ENCODE measurements at places on chromosomes 5 and 9.

DNA sequence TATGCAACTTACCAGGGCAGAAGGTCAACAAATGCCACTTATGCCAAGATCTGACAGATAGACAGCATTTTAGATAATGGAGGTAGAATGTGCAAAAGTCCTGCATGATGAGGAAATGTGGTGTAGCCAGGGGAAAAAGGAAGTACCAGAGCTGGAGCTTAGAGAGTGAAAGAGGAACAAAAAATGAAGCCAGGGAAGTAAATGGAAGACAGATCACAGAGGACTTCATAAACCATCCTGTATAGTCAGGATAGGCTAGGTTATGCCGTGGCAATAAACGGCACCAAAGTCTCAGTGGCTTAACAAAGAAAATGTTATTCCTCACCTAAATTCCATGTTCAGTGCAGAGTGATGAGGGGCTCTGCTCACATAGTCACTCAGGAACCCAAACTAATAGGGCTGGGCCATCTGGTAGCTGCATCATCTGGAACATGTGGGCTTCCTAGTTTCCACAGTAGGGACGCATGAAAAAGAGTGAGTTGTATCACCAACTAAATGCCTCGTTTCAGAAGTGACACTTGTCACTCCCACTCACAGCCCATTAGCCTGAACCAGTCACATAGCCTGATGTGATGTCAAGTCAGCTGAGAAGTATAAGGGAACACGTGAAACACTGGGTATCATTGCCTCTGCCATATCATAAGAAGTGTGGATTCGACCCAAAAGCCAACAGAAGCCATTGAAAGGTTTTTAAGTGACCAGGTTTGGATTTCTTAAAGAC, 70.3 kb downstream of the SH3RF2 start:
- DNase-seq, result no peak
- H3K36me3 ChIP-seq, result no peaks in the 10 kb centered on the region
- H3K27me3 ChIP-seq, result no peaks in the 10 kb centered on the region
- no peak overlapping the region for H3K27ac ChIP-seq
- no peaks in the 10 kb centered on the region for H3K4me1 ChIP-seq
- no peak overlapping the region for H3K4me3 ChIP-seq

DNA sequence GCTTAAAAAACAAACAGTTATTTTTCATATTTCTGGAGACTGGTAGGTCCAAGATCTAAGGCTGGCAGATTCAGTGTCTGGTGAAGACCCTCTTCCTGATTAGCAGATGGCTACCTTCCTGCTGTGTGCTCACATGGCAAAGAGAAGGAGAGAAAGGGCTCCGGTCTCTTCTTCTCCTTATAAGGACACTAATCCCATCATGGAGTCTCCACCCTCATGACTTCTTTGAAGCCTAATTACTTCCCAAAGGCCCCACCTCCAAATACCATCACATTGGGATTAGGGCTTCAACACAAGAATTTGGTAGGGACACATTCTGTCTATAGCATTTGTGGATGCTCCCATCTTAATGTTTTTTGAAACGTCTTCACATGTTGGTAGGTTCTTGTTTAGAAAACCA, 391.1 kb downstream of the TMEM161B start:
- H3K27ac ChIP-seq, result no peak overlapping the region
- H3K4me3 ChIP-seq, result no peak overlapping the region
- no peaks in the 10 kb centered on the region for H3K27me3 ChIP-seq
- H3K36me3 ChIP-seq, result no peaks in the 10 kb centered on the region
- DNase-seq, result no peak

- H3K27me3 ChIP-seq, result no peaks in the 10 kb centered on the region
- H3K27ac ChIP-seq, result no peak overlapping the region
- H3K36me3 ChIP-seq, result no peaks in the 10 kb centered on the region
- DNase-seq, result no peak
- peaks cover 2% of the 10 kb centered on the region for H3K4me1 ChIP-seq
Observed at GRCh38 chr5:158635565-158635964, 464.2 kb downstream of the EBF1 start.

DNA sequence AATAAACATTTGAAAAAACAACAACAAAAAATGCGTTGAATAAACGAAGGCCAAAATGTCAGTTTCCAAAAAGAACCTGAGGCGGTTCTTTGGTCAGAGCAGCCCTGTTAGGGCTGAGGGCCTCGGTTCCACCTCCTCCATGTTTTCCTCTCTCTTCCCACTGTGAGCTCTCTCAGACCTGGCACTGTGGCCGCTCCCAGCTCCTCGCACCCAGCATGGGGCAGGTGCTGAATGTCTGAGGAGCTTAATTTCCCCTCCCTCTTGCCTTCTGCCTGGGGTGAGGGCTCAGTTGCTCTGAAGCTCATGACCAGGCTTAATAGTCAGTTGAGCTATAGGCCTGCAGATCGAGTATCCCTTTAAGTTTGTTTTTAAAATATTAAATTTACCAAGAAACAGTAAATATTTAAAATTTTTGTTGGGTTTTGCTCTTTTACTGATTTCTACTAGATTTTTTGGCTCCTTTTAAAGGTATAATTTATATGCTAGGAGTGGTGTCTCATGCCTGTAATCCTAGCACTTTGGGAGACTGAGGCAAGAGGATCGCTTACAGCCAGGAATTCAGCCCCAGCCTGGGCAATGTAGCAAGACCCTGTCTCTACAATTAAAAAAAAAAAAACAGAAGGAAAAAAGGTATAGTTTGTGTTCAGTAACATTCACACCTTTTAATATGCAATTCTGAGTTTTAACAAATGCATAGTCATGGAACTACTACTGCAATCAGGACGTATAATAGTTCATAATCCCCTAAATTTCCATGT, 28.1 kb downstream of the DAPK1 start:
- peaks cover 4% of the 10 kb centered on the region for H3K27me3 ChIP-seq
- no peak for DNase-seq
- no peak overlapping the region for H3K27ac ChIP-seq
- H3K4me3 ChIP-seq, result no peak overlapping the region
- no peaks in the 10 kb centered on the region for H3K4me1 ChIP-seq
- no peaks in the 10 kb centered on the region for H3K36me3 ChIP-seq

GRCh38 chr5:11494340-11494739, 409.9 kb downstream of the CTNND2 start:
- H3K4me1 ChIP-seq, result no peaks in the 10 kb centered on the region
- H3K27me3 ChIP-seq, result no peaks in the 10 kb centered on the region
- no peaks in the 10 kb centered on the region for H3K36me3 ChIP-seq
- no peak overlapping the region for H3K27ac ChIP-seq

GRCh38 chr5:145762833-145763232, 72.3 kb downstream of the PRELID2 start:
- no peaks in the 10 kb centered on the region for H3K36me3 ChIP-seq
- no peak for DNase-seq
- no peaks in the 10 kb centered on the region for H3K27me3 ChIP-seq
- no peaks in the 10 kb centered on the region for H3K4me1 ChIP-seq

DNA sequence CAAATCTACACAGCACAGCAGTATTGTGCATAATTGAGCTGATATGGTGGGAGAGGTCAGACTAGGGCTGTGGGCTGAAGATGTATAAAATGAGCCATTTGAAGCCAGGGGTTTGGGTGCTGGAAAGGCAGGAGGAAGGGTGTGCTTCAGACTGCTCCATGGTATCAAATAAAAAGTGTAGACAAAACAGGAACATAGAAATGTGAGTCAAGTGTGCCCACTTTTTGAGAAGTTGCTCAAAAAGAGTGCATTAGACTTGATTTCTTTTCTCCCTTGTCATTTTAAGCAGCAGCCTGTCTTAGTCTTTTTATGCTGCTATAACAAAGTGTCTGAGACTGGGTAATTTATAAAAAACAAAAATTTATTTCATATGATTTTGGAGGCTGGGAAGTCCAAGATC, 55.8 kb upstream of the ZFAND5 start:
- no peaks in the 10 kb centered on the region for H3K27me3 ChIP-seq
- H3K4me1 ChIP-seq, result no peaks in the 10 kb centered on the region
- no peak for DNase-seq
- H3K4me3 ChIP-seq, result no peak overlapping the region
- H3K27ac ChIP-seq, result no peak overlapping the region

DNA sequence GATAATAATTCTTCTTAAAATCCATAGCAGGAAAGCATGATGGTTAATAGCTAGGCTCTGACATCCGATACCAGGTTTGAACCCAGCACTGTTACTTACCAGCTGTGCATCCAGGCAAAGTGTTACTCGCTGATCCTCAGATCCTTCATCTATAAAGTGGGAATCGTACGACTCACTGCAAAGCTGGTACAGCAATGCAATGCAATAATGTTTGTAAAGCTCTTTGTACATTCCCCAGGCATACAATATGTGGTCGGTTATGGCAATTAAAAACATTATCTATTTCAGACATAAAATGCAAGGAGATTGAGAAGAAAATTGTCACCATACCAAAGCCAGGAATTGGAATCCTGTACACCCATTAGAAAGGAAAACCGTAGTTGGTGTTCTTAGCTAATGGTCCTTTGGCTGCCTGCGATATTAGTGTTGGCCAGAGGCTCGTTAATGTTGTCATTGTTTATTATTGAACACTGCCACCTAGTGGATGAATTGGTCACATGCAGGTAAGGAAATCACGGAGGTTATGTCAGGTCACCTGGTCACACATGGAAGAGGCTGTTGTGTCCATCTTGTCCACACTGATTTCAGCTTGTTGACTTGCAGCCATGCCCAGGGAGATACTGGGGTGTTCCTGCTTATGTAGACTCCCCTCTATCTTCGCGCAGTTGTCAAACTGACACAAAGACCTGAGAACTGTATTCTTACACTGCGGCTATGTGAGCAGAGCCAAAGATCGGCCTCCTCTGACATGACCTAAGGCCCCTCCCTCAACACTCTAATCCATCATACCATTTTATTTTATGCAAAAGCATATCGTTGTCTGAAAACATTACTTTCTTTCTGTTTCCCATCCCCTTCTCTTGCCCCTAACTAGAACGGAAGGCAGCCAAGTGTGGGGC, 87.5 kb upstream of the PPP2R2B start:
- H3K4me1 ChIP-seq, result no peaks in the 10 kb centered on the region
- H3K4me3 ChIP-seq, result no peak overlapping the region
- no peaks in the 10 kb centered on the region for H3K36me3 ChIP-seq
- no peaks in the 10 kb centered on the region for H3K27me3 ChIP-seq

GRCh38 chr5:83364312-83365299, 106.9 kb upstream of the VCAN start:
- no peak overlapping the region for H3K4me3 ChIP-seq
- H3K36me3 ChIP-seq, result no peaks in the 10 kb centered on the region
- no peak for DNase-seq

DNA sequence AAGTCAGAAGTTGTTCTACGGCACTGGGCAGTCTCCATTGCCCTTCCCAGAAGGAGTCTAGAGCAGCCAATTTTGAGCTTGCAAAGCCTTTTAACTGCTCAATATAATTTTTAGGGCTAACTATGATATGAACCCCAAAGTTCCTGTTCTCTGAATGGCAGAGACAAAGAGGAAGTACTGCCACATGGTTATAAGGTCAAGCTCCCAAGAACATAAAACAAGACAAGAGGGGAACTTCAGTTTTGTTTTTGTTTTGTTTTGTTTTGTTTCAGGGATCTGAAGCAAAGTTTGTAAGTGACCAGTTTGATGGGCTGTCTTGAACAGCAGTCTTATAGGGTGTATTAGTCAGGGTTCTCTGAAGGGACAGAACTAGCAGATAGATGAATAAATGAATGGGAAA, 11.9 kb upstream of the SMC2 start:
- H3K27me3 ChIP-seq, result no peaks in the 10 kb centered on the region
- H3K27ac ChIP-seq, result no peak overlapping the region
- H3K36me3 ChIP-seq, result no peaks in the 10 kb centered on the region
- no peak for DNase-seq

DNA sequence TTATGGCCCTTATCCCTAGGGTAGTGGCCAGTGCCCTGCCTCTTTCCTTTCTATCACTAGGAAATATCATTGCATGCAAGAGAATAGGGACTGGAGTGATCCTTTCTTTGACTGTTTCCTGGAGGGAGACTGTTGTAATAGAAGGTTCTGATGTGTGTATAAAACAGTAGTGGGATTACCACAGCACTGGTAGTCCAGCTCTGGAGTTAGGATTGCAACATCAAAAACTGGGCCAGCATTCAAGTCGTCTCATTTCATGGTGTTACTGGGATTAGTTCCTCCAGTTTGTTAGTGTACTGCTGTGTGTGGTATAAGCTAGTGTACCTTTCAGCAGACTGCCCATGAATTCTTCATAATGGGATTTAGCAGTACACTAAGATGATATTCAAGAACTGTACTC, 45.8 kb downstream of the KIAA1958 start:
- no peak overlapping the region for H3K4me3 ChIP-seq
- DNase-seq, result no peak
- H3K4me1 ChIP-seq, result no peaks in the 10 kb centered on the region
- no peaks in the 10 kb centered on the region for H3K27me3 ChIP-seq
- no peak overlapping the region for H3K27ac ChIP-seq

- no peak overlapping the region for H3K4me3 ChIP-seq
- no peaks in the 10 kb centered on the region for H3K27me3 ChIP-seq
- DNase-seq, result no peak
- no peaks in the 10 kb centered on the region for H3K4me1 ChIP-seq
- H3K27ac ChIP-seq, result no peak overlapping the region
Observed at GRCh38 chr9:78539904-78540303, 243.0 kb downstream of the PSAT1 start.

GRCh38 chr5:174694611-174695010, 29.8 kb upstream of the MSX2 start:
- H3K4me1 ChIP-seq, result no peaks in the 10 kb centered on the region
- H3K27me3 ChIP-seq, result peaks cover 59% of the 10 kb centered on the region
- no peaks in the 10 kb centered on the region for H3K36me3 ChIP-seq
- no peak overlapping the region for H3K4me3 ChIP-seq
- H3K27ac ChIP-seq, result no peak overlapping the region
- DNase-seq, result no peak

GRCh38 chr5:150108711-150109514, 22.6 kb upstream of the CSF1R start:
- no peak overlapping the region for H3K27ac ChIP-seq
- peaks cover 13% of the 10 kb centered on the region for H3K27me3 ChIP-seq
- H3K36me3 ChIP-seq, result no peaks in the 10 kb centered on the region
- no peaks in the 10 kb centered on the region for H3K4me1 ChIP-seq

DNA sequence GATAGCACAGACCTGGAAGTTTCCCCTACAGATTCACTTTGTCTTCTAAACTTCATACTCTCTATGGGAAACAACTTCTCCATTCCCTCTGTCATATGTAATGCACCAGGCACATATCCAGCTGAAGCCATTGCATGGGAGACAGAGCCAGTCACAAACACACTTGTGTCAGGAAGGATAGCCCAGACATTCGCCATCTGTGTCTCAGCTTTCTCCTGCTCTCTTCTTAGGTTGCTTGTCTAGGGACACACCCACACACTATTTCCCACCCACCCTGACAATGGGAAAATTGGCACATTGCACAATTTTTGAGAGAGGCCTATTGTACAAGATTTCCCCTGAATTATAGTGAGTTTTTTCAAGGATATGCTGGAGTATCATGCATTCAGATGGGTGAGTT, 158.4 kb upstream of the MPDZ start:
- no peaks in the 10 kb centered on the region for H3K27me3 ChIP-seq
- no peak for DNase-seq

GRCh38 chr9:79742110-79742721, 170.5 kb downstream of the TLE4 start:
- no peak overlapping the region for H3K4me3 ChIP-seq
- H3K27ac ChIP-seq, result no peak overlapping the region
- H3K4me1 ChIP-seq, result no peaks in the 10 kb centered on the region
- no peaks in the 10 kb centered on the region for H3K36me3 ChIP-seq
- no peaks in the 10 kb centered on the region for H3K27me3 ChIP-seq
- no peak for DNase-seq
